Stimulated activated CD8-positive, alpha-beta memory T cell treated with anti-CD3 and anti-CD28 coated beads, Interleukin-15, amount 100 ng/mL, for 4 hours (primary cell): ENCODE measurements at places on chromosomes 13 and 19.

DNA sequence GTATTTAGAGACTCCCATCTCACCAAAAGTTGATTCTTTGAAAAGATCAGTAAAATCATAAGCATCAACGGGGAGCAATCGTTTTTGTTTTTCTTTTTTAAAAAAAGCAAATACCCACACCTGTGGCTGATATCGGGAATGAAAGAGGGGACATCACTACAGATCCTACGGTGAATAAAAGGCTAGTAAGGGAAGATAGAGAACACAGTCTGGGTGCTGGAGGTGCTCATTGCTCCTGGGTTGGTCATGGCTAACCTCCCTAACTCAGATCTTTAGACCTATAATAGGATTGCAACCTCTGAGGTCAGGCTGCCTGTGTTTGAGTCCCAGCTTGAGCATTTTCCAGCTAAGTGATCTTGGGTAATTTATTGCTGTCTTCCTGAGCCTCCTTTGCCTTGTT lies 1.1 kb downstream of the EHD2 start:
- DNase-seq = no peak

DNA sequence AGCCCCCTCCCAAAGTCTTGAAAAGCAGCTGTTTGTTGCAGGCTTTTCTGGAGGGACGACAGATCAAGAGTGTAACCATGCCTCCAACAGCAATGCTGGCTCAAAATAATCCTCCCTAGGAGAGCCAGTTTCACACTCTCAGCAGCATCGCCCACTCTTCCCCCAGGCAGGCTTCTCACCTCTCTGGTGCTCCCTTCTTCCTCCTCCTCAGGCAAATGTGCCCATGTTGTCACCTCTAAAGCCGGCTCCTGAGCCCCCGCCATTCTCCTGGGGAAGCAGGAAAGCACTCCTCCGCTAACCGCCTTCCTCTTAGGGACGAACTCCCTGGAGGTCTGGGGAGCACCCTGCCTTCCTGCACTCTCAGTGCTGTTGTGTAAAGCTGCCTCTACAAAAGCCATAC lies 98.9 kb upstream of the SGCG start:
- DNase-seq = no peak

GRCh38 chr13:104641309-104641708 lies 1575.1 kb upstream of the SLC10A2 start:
- DNase-seq = no peak

- DNase-seq = no peak
Measured at GRCh38 chr13:46304546-46304945, 82.5 kb downstream of the RUBCNL start.

- DNase-seq = no peak
Measured at GRCh38 chr13:102846261-102847015, 606 bp downstream of the ERCC5 start.
